ENCODE measurements at places on chromosomes 2 and 18.
A peak's percentile ranks its signal among the peaks of the same experiment; 100 is the strongest.

- no peak for DNase-seq
These were observed 869.1 kb downstream of the SLC4A3 start for GRCh38 chr2:220496513-220496912.

DNA sequence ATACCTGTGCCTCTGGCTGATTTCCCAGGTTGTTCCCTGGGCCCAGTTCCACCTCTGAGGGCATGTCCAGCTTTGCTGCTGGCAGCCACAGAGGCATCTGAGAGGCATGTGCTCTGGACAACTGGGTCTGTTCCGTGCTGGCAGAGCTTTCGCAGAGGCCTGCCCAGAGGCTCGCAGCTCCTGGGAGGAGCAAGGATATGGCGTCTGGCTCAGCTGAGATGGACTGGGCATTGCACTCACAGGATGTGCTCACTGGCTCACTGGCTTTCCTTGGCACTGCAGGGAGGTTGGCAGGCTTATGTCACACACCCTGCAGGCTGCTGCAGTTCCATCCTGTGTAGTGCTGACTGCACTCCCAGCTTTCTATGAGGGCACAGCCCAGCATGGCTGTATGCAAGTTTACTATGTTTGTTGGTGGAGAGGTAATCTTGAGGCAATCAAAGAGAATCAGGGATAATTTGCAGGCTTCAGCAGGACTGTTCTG is 172.3 kb downstream of the PRKCE start:
- no peak for DNase-seq

DNA sequence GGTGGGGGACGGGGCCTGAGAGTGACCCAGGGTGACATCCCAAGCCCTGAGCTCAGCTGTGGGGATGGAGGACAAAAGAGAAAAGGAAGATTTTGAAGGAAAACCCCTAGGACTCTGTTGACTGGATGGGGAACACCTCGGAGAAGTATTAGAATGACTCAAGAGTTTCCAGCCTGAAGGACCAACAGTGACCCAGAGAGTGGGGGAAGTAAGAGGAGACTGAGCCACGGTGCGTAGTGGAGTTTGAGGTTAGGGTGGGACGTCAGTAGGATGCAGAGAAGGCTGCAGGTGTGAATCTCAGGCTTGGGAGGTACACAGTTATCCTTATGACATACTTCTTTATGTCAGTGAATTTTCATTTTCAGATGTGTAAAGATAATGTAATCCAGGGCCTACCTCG is 119.5 kb downstream of the NCK2 start:
- DNase-seq, result no peak

DNA sequence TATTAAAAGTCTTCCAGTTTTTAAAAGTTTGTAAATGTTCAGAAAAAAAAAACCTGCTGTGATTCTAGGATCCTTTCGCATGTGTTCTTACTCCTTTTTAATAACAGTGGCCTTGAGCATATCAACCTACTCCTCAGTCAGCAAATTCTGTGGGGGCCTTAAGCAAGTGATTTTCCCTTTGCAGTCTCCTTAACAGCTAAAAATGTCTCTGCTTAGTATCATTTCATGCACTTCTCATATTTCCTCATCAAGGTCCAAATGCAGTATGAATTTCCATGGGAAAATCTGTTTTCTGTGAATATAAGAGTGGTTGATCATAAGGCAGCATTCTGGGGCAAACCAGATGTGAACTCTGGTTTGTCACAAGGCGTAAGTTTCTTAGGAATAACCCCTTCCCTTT is 2175.1 kb upstream of the PIK3C3 start:
- no peak for DNase-seq

DNA sequence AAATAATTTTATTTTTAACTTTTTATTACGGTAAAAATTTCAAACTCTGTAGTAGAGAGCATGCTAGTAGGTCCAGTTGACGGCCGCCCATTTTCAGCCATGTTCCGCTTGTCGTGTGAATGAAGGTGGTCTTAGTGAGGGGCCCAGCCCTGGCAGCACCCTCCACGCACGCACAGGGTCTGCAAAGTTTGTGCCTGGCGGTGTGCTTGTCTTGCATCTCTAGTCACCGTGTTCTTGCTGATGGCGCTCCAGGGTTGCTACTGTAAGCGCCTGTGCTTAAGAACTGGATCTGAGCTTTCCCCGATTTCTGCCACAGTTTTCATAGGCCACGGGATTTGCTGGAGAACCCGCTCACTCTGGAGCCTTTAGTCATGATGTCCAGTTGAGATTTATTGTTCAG is 28.9 kb downstream of the LDLRAD4 start:
- no peak for DNase-seq

DNA sequence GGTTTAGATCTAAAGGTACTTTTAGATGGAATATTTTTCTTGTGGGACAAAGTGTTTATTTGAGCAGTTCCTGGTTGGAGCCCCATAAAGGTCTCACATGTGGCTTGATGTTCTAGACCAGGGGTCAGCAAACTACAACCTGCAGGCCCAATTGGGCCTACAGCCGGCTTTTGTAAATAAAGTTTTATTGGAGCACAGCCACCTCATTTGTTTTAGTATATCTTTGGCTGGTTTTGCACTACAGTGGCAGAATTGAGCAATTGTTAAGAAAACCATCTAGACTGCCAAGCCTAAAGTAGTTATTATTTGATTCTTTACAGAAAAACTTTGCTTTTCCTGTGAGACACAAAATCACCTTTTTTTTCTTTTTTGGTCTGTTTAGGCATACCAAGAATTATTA is 41.6 kb downstream of the NDC80 start:
- DNase-seq, result no peak

- peak; percentile 35 for DNase-seq
These were observed 264.8 kb downstream of the ANAPC1 start for GRCh38 chr2:111618978-111619902.

GRCh38 chr2:109324861-109325260 is 195.9 kb downstream of the SH3RF3 start:
- DNase-seq, result no peak

GRCh38 chr2:86360776-86361175 is 23.4 kb upstream of the REEP1 start:
- DNase-seq, result no peak

DNA sequence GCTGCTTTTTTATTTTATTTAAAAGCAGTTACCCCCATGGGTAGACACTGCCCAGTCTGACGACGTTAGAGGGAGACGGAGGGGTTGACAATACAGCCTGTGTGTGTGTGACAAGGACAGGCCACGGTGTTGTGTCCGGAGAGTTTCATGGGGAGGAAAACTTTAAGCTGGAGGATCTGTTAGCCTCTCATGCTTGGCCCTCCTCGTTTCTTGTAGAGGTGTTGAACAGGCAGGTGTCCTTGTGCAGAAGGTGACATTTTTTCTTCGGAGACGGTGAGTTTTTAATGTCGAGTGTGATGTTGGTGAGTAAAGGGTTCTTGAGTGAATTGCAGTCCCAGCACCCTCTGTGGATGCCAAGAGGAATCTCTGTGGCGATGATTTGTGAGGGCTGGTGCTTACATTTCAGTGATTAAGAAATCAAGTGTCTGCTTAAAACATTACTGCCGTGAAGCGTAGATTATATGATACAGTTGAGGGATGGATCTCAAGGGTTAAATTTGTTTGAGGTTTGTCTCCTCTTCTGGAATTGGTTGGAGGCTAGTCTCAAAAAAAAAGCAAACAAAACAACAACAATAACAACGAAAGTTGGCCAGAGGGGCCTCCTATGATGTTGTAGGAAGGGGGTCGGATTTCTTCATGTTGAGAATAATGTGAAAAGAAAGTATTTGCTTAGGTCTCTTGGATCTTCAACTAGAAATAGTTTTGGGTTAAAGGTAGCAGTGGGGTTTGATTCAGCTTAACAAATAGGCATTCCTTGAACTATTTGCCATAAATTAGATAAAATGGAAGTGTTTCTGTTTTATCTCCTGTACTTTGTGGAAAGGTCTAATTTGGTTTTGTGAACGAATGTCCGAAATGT is 1.6 kb downstream of the NCOA1 start:
- peak; percentile 13 for DNase-seq

DNA sequence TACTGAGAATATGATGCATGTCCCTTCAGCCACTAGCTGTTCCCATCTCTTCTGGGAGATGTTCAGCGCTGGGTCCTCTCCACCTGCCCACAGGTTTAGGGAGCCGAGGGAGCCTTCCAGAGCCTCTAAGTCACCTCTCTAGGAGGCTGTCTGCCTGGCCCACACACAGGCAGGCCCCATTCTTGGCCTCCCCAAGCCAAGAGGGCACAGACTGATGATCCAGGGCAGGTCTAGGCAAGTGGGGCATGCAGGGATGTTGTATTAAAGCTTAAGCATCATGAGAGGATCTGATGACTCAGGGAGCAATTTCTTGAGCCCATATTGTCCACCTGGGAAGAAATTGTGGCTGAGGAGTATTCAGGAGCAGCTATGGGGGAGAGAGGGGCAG is 19.9 kb downstream of the TMSB10 start:
- no peak for DNase-seq

DNA sequence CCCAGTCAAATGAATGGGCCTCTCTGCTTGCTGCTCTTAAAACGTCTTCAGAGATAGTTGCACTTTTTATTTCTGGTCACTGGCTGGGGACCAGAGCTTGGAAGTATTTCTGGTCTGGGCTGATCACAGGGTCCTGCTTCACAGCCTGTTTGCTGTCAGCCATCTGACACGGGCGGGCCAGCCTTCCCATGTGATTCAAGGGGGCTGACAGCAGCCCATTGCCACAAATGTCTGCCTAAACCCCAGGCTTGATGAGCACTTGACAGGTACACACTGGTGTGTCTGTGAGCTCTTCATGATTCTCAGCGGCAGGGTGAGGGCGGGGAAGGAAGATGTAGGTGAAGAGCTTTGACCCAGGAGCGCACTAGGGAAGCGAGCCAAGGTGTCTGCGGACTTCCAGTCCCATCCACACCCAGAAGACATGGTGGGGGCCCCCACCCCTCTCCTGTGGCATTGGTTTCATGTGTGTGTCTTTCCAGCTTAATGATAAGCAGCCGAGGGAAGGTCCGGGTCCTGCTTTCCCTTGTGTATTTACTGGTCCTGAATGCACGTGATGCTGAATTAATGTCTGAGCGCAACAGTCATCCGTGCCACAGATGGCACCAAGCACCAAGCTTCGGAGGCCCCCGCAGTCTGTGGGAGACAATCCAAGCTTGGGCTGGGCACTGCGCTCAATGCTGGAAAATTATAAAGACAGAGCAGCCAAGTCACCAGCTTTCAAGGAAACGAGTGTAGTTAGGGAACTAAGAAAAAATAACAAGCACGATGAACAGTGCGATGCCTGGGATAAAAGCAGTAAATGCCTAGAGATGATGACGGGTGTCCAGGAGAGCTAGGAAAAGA is 73.3 kb downstream of the SH3BP4 start:
- peak; percentile 38 for DNase-seq

All from HT-29 (cell line).